ENCODE measurements at places on chromosomes 12 and 14. TPM values are rescaled to one million over a fixed set of nuclear protein-coding genes. Genes with fewer than 3 reads are reported as not detected.

DNA sequence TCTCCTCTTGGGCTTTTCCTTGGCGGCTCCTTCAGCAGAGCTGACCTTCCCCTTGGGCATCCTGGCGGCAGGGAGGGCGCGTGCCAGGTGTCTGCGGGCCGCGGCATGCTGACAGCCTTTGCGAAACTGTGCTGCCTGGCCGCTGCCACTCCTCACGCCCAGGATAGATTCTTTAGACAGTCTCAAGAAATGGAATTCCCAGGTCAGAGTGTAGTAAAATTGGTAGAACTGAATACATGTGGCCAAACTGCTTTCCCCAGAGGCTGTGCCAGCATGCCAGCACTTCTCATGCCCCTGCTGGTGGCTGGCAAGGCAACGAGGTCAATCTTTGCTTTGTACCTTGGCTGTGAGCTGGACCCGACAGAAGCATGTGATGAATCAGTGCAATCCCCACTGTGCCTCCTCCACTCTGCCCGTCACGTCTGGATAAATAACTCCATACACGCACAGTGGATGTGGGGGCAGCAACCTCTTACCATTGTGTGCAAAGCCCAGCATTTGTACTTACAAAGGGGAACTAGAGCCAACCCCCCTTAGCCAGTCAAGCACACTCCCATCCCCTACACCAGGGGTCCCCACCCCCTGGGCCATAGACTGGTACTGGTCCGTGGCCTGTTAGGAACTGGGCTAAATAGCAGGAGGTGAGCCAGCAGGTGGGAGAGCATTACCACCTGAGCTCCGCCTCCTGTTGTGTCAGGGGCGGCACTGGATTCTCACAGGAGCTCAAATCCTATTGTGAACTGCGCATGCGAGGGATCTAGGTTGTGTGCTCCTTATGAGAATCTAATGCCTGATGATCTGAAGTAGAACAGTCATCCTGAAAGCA is 90.9 kb downstream of the ACTN1 start:
- DNase-seq, result no peak

- no peak for DNase-seq
These were observed 694 bp upstream of the PTGES3 start for GRCh38 chr12:56688846-56689109.

GRCh38 chr12:116381744-116382685 is 104.5 kb upstream of the MED13L start:
- DNase-seq, result no peak

GRCh38 chr12:48978741-48979601 is 849 bp downstream of the WNT1 start:
- DNase-seq, result no peak

DNA sequence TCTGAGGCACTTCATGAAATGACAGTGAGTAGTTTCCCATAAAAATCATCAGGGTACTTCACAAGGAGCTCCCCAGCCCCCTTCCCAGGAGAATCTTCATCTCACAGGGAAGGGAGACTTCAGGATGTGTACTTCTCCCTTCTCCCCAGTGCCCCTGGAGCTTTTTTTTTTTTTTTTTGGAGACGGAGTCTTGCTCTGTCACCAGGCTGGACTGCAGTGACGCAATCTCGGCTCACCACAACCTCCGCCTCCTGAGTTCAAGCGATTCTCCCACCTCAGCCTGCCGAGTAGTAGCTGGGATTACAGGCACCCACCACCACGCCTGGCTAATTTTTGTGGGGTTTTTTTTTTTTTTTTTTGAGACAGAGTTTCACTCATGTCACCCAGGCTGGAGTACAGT is 10.4 kb downstream of the ITPK1 start:
- no peak for DNase-seq

- no peak for DNase-seq
These were observed 363.7 kb downstream of the SOX5 start for GRCh38 chr12:23585782-23586163.

DNA sequence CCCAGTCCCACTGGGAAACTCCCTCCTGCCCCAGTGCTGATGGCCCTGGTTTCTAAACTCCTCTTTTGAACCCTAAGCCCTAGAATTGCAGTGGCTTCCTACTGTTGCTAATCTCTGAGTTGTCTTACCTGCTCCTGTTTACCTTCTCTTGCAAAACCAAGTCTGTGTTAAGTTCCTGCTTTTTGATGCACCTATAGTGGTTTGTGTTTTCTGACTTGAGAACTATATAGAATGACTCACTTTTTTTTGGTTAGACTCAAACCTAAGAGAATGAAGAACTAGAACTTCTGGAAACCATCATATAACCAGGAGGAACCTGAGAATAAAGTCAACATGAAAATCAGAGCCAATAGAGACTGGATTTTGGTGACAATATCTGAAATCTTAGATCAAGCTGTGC is 5.5 kb upstream of the GAS2L3 start:
- DNase-seq, result no peak

GRCh38 chr14:100144996-100145646 is 14.3 kb downstream of the DEGS2 start:
- no peak for DNase-seq

- no peak for DNase-seq
These were observed 44.2 kb upstream of the FOS start for GRCh38 chr14:75234173-75235115.

GRCh38 chr14:103232031-103232808 is 101.8 kb upstream of the EIF5 start:
- no peak for DNase-seq

DNA sequence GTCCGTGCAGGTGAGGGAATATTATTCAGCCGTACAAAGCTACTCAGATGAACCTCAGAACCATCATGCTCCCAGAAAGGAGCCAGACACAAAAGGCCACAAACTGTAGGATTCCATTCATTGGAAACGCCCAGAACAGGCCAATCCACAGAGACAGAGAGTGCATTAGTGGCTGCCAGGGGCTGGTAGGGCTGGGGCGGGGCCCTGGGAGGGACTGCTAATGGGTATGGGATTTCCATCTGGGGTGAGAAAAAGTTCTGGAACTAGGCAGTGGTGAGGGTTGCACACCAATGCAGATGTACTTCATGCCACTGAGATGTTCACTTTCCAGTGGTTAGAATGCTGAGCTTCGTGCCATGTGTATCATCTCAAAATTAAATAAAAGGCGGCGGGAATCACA is 101.1 kb downstream of the RFLNA start:
- no peak for DNase-seq

INHBC gene
- 0.31 TPM for total RNA-seq

PTPRR gene
- 0.52 TPM for total RNA-seq

MYH6 gene
- not detected for total RNA-seq

INSM2 gene
- not detected for total RNA-seq

TEX22 gene
- 4.5 TPM for total RNA-seq

SERPINA5 gene
- 0.16 TPM for total RNA-seq

CLEC2B gene
- total RNA-seq, result not detected

Data from mesothelial cell of epicardium (in vitro differentiated cells).